ENCODE measurements at places on chromosomes 7 and 10.

GRCh38 chr10:116270126-116270770 is 2.8 kb downstream of the GFRA1 start:
- DNase-seq = no peak

DNA sequence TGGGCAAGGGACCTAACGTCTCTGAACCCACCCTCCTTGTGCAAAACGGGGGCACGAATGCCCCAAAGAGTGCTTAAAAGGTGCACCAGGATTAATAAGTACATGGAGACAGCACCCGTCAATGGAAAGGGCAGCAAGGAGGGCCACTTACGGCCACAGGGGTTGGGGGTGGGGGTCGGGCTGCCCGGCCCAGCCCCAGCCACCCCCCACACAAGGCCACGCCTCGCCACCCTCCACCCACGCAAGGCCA is 213.4 kb downstream of the MAD1L1 start:
- no peak for DNase-seq

DNA sequence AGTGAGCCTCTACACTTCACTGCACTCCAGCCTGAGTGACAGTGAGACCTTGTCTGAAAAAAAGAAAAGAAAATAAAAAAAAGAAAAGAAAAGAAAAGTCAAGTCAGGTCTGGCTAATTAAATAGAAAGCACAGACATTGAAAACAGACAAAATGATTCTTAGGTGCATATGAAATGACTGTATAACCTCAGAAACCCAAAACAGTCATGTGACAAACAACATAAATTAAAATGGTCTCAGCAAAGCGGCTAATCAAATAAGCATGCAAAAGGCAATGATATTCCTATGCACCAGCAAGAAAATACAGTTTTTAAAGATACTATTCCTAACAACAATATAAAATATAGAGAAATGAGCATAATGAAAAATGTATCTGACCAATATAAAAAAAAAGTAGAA is 38.3 kb downstream of the LRRC20 start:
- no peak for DNase-seq

DNA sequence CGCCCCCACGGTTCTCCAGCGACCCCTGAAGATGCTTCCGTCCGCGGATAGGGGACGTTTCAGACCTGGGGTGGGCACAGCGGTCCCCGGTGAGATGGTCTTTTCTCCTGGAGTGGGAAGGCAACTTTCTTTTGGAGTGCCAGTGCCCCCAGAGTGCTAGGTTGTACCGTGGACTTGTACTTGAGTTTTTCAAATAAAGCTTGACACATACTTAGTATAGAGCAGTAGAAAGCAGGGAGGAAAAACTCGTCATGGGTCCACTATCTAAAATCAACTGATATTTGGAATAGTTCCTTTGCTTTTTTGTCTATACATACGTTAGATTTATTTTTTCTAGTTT is 28.4 kb downstream of the RBM20 start:
- no peak for DNase-seq

GRCh38 chr10:86535132-86535882 is 13.7 kb upstream of the WAPL start:
- peak; percentile 42 for DNase-seq

DNA sequence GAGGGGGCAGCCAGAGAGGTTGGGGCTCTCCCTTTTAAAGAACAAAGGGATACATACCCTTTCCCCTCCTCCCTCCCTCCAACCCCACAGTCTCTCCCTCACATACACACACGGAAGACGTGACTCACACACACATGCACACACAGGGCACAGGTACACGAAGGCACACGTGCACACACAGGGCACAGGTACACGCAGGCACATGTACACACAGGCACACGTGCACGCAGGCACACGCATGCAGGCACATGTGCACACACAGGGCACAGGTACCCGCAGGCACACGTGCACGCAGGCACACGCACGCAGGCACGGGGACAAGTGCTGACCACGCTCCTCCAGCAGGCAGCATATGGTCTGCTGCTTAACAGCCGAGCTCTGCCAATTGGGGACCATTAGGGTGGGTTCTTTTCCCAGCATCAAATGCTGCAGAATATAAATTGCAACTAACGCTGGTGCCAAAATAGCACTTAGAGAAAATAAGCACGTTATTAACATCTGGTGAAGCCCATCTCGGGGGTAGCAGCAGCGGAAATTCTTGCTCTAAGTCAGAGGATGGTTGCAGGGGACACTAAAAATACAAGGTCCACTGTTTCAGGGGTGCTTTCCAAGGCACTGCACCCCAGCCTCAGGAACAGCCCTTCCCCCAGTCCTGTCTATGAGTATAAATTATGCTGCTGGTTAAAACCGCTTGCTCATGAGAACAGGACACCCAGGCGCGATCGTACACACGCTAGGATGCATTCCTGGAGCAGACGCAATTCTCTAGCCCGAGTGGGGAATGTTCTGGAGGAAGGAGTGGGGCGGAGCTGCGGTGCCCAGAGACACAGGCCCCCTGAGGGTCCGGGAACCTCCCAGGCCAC is 55.2 kb upstream of the TNRC18 start:
- DNase-seq = peak; percentile 85

DNA sequence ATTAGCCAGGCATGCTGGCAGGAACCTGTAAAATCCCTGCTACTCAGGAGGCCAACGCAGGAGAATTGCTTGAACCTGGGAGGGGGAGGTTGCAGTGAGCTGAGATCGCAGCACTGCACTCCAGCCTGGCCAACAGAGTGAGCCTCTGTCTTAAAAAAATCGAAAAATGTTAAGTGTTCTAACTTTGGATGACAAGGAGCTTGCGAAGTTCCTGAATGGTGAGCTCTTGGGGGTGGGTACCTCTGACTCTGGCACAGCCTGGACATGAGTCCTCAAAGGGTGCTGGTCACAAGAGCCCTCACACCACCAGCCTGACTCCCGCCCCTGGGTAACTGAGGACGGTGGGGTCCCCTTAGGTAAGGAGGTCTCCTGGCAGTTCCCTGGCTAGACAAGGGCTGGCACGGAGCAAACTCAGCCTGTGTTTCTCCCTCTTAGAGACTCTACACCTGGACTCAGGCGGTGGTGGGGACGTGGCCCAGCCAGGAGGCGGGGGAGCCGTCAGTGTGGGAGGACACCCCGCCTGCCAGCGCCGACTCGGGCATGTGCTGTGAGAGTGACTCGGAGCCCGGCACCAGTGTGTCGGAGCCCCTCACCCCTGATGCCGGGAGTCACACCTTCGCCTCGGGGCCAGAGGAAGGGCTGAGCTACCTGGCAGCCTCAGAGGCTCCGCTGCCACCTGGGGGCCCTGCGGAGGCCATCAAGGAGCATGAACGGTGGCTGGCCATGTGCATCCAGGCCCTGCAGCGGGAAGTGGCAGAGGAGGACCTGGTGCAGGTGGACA is 24.1 kb downstream of the AMZ1 start:
- DNase-seq = no peak

DNA sequence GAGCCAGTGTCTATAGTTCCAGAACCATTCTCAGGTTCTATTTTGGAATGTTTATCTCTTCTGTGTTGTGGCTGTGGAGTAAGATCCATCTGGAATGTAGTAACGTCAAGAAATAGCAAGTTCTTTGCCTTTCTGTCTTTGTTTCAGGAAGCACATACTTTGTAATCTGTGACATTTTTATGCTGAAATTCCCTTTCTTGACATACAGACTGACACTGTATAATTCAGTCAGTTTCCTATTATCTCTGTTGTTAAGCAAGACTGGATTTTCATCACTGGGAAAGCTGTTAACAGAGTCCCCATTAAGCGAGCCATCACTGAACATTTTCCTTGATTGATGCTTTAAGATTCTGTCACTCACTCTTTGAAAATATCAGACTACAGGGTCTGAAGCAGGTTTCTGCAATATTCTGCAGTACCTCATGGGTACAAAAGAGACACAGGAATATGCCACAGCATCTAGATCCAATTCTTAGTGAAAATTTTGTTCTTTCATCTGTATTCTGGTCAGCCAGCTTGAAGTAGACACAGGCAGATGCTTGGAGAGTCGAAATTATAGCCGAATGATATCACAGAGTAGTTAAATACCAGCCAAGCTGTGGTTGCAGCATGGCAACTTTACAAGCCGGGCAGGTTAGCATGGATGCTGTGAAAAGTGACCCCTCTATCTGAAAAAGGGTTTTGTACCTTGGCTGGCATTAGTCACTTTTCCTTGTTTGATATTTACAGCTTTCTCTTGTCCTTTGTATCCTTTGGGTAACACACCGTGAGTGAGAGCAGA is 62.6 kb downstream of the CACNB2 start:
- peak; percentile 6 for DNase-seq

DNA sequence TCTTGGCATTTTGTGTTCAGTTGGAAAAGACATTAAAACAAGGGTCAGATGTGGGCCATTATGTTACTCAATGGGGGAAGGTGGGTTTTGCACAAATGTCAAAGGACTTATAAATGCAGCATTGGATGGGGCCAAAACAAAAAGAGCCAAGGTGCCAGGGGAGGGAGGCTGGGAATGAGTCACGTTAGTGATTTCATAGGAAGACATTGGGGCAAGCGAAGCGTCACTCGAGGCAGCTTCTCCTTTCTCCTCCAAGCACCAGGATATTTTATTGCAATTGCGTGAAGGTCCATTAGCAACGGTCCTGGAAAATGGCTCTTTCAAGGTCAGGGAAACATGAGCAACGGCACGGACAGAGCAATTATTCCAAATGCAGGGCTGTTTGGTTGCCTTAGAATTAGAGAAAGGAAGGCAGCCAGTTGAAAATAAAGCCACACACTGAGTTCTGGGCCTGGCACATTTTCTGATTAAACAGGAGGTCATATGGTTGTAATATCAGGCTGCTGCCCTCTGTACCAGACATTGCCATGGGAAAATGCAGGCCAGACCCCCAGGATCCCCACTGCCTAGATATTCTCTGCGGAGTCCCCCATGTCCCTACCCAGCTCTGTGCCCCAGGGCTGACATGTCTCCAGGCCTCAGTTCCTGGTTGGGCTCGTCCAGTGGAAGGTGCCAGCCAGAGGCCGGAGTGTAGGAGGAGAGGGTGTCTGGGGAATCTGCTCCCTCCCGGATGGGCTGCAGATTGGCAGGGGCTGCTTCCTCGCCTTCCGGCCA is 63.3 kb upstream of the NANOS1 start:
- DNase-seq = peak; percentile 58

DNA sequence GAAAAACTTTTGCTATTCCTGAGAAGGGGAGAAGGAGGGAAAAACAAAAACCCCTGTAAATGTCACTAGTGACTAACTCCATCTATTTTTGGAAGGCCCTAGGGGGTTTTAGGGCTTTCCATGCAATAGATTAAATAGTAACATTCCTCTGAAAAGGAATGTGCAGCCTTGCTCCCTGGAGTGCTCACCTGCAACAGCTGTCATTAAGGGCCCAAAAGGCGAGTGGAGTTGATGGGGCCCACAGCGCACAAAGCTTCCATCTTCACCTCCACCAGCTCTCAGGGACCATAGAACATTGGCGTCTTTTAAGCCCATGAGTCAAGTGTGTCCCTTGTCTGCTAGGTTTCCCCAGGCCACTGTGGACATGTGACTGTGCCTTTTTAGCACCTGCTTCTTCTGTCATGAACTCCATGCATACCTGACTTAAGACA is 58.0 kb upstream of the IL6 start:
- DNase-seq = no peak

GRCh38 chr10:48255722-48256121 is 18.8 kb downstream of the FRMPD2 start:
- no peak for DNase-seq

DNA sequence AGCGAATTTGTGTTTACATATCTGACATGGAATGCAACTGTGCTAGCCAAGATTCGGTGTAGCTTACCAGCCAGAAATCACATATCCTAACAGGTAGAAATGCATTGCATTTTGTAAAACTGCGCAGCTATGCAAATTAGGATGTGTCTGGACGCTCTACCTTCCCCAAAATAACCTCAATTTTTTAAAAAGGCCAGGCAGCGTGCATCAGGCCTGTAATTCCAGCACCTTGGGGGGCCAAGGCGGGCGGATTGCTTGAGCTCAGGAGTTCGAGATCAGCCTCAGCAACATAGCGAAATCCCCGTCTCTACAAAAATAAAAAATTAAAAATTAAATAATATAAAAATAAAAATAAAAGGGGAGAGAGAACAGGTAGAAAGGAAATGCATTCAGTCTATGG is 305.0 kb downstream of the TYW1 start:
- no peak for DNase-seq

GRCh38 chr10:115063701-115064658 is 29.2 kb upstream of the ATRNL1 start:
- peak; percentile 40 for DNase-seq

DNA sequence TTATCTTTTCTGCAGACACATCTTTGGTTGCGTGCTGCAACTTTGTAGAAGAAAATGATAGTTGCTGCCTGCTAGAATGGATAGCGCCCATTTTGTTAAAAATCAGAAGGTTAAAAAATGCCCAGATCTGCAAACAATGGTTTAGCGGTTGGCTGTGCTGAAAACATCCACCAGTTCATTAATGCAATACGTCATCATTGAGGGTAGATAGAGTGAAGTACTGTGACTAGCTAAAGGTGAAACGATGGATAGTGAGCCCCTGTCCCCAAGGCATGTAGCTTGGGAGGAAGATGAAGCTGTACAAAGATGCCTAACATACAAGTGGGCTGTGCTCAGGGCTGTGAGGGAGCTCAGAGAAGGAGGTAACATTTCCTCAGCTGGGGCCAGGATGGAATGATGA is 48.4 kb downstream of the TEX36 start:
- DNase-seq = no peak

- DNase-seq = peak; percentile 39
These were observed 21.8 kb downstream of the ARHGAP19 start for GRCh38 chr10:97270523-97271154.

DNA sequence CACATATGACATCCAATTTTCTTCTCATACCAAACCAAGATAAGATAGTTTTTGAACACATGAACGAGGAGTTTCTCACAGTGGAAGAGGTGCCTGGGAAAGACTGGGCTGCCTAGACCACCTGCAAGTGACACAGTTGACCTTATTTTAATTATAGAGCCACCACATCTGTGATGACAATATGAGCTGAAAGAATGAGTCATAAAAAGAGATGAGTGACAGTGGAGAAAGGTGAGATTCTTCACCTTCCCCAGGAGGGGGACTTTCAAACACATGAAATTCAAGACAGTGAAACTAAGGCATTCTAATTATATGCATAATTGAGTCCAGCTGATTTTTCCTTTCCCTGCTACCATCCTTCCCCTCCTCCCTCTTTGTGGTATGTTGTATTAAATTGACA is 475.5 kb downstream of the NXPH1 start:
- no peak for DNase-seq

- no peak for DNase-seq
These were observed 215.0 kb downstream of the USP6NL start for GRCh38 chr10:11396311-11396955.

DNA sequence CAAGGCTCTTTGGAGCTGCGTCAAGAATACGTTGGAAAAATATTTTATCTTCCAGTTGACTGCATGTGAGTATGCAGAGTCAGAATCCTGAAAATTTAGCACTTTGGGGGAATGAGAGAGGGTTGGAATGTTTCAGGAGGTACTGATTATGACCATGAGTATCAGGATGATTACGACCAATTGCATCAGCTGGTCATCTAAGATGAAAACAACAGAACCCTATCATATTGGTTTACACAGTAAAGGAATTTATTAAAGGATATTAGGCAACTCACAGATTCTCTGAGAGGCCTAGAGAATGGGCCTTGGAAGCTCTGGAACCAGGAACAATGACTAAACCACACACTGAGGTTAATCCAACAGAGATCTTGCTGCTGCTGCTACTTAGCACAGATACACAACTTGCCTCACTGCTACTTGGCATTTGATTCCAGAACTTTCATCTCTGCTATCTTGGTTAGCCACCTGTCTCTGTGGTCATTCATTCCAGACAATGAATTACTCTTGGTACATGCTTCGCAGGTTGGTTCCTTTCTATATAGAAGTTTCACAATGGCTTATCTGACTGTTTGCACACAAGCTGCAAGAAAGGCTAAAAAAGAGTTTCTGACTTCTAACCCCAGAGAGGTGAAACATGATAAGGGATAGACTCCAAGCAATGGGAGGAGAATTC is 68.0 kb upstream of the CTTNBP2 start:
- DNase-seq = peak; percentile 2

Data from AG10803 (cell line).